ENCODE measurements at places on chromosomes 7 and 10.

DNA sequence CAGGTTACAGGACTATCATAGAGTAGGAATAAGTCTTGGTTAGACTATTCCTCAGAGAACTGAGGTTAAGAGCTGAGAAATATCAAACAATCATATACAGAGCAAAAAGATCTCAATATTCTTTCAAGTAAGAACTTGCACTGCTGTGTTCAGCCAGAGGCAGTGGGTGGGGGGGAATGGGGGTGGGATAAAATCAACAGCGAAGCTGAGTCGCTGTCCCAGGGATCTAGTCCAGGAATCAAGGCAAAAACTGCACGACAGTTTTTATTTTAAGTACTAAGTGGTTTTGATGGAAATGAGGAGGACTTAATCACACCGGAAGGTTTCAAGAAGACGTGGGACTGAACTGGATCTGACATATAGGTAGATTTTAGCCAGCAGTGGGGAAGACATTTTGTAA lies 159.1 kb downstream of the SRPK2 start:
- DNase-seq: no peak

DNA sequence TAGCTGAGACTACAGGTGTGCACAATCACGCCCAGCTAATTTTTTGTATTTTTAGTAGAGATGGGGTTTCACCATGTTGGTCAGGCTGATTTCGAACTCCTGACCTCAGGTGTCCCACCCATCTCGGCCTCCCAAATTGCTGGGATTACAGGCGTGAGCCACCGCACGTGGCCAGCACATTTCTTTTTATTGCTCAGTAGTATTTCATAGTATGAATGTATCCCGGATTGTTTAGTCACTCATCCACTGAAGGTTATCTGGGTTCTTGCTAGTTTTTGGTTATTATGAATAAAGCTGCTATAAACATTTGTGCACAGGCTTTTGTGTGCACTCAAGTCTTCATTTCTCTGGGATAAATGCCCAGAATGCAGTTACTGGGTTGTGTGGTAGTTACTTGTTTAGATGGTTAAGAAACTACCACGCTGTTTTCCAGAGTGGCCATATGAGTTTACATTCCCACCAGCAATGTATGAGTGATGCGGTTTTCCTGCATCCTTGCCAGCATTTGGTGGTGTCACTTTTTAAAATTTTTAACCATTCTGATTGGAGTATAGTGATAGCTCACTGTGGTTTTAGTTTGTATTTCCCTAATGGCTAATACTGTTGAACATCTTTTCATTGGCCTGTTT lies 275.8 kb upstream of the LYZL1 start:
- DNase-seq: no peak

GRCh38 chr7:25889765-25890164 lies 262.2 kb upstream of the NFE2L3 start:
- DNase-seq: no peak

DNA sequence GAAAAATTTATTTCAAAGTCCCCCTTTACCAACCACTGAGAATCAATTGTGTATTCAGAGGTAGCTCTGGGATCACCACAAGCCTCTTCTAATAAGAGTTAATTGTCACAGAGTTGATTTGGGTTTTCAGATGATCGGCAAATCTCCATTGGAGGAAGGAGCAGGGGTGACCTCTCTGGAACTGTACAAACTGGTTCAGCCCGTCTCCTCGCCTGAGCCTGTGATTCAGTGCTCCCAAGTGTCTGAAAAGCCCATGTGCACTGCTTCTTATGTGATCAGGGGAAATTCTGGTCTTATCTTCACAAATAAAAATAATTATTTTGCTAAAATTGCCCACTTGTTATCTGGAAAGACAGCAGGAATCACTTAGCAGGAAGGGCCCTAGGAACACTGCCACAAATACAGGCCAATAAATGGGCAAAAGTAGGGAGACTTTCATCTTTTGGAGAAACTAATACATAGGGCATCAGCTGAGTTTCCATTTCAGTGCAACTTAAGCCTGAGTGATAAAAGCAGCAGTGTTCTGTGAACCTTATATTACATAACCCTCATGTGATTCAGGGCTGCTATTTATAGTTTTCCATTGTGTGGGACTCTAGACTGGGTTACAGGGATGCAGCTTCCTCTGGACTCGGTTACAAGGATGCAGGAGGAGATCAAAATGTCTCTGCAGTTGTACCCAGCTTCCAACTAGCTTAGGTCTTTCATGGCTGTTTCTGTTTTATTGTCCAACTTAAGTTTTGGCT lies 32.3 kb downstream of the CDK1 start:
- no peak for DNase-seq

DNA sequence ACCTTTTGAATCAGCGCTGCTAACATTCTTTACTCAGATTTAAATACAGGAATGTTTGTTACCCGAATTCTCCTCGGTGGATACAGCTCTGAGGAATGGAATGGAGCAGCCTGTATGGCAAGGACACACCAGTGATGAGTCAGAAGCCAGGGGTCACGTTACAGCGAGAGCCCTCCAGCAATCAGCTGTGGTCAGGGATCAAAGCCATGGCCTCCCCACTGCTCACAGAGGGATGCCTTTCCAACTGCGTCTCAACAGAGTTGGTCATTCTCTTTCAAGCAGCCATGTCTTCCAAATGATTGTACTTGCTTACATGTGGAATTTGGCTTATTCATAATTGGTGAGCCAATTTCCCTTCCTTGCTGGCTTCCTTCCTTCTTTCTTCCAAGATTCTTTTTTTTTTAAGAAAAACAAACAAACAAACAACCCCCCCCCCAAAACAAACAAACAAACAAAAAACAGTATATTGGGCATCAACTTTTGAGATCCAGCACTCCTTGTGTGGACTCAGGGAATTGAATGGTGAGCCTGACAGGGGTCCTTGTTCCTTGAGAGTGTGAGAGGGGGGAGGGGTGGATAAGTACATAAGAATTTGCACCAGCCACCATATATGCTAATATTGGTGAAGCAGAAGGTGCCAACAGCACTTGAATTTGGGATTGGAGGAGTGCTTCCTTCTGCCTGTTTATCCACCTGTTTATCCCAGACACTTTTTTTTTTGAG lies 100.2 kb downstream of the ATXN7L1 start:
- no peak for DNase-seq

GRCh38 chr10:46077141-46077554 lies 31.1 kb upstream of the MSMB start:
- no peak for DNase-seq

- no peak for DNase-seq
Measured at GRCh38 chr10:43079856-43080255, 3.0 kb downstream of the RET start.

DNA sequence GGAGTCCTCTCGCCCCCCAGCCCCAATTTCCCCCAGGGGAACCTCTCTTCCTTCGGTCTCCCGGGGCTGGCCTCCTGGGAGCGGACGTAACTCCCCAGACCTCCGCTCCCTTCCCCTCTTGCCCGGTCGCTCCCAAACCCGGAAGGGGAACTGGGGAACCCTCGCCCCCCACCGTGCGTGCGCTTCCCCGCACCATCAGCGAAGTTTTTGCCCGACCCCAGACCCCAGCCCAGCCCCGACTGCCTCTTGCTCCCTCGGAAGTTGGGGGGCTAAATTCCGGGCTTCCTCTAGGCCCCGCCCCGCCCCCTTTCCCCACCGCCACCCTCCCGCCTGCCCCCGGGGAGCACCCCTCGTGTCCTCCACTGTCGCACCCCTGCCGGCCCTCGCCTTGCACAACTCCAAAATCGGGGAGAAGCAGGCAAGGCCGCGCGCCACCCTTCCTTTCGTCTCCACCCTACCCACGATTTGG lies 436 bp downstream of the GNB2 start:
- no peak for DNase-seq

GRCh38 chr7:38318803-38319416 lies 45.5 kb upstream of the TARP start:
- no peak for DNase-seq

GRCh38 chr7:132953468-132953867 lies 128.4 kb downstream of the CHCHD3 start:
- DNase-seq: no peak

GRCh38 chr7:100516135-100516812 lies 22.7 kb upstream of the AGFG2 start:
- peak; percentile 21 for DNase-seq

DNA sequence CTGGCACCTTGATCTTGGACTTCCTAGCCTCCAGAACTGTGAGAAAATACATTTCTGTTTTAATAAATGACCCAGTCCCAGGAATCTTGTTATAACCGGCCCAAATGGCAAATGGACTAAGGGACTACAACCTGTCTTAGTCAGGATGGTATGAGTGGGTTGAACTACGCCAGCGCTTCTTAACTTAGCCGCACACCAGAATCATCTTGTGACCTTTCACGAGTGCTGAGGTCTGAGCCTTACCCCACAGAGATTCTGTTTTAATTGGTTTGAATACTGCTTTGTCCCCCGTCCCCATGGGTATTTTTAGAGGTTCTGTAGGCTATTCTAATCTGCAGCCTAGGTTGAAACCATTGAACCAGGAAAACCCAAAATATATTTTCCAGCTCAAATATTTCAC lies 48.0 kb downstream of the PFKFB3 start:
- DNase-seq: no peak

- DNase-seq: no peak
Measured at GRCh38 chr10:13347043-13347499, 1.0 kb downstream of the SEPHS1 start.

DNA sequence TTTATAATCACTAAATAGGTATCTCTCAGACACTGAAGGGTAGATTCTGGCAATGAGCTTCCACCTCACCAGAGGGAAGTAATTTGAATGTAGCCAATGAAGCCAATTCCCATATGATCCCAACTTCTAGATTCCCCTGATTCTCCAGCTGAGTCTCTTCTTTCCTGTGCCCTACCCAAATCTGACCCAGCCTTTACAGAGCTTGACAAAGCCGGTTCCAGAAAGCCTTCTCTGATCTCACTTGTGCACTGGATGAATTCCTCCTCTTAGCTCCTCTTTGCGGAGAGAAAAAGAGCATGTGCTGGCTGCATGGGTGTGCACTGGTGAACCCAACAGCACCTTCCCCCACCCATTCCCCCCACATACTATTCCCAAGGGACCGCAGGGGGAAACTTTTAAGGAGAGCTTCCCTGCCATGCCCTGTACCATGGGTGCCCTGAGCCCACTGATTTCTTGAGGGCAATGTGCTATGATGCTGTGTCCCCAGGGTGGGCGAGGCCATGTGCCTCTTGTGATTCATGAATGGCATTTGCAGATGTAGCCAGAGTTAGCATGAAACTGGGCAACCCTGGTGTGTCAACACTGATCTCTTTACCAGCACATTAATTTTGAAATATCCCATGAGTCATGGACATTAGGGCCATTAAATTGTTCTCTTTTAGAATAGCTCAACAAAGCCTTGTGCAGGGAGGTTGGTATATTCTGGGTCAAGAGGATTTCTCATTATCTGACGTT lies 50.4 kb upstream of the PLEKHA1 start:
- DNase-seq: no peak

GRCh38 chr7:66921396-66921917 lies 432 bp downstream of the TMEM248 start:
- DNase-seq: no peak

GRCh38 chr10:128476368-128476725 lies 350.1 kb upstream of the MKI67 start:
- DNase-seq: no peak

DNA sequence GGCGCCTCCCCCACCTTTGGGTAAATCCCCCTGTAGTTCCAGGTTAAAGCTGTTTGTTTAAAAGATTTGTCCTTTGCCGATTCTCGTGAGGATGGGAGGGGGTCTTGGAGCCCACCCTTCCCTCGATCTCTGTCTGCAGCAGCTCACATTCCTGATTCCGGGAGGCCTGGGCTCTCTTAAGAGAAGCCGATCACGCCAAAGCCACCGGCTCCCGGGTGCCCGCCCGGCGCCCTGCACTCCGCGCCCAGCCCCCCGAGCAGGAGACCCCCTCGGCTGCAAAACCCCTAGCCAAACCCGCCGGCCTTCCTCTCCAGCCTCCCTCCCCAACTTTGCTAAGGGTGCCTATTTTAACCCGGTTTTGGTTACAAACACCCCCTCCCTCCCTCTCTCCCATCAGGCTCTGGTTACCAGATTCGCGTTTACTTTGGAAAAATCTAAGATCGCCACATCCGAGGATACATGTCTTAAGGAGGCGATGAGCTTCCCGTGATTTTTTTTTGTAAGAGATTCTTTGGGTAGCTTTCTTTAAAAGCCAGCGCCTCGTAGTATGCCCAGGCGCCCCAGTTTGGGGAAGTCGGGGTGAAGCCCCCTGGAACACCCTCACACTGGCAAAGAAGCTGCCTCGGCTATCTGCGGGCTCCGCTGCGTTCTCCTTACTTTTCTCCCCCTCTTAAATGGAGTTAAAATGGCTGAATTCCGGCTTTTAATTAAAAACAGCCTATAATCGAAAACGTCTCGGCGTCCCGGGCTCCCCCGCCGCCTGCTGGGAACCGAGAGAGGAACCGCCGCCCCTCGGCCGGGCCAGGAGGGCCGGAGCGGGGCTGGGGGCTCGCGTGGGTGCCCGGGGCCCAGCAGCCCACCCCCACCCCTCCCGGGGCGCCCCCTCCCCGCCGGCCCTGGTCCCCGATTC lies 983 bp downstream of the TNRC18 start:
- no peak for DNase-seq

DNA sequence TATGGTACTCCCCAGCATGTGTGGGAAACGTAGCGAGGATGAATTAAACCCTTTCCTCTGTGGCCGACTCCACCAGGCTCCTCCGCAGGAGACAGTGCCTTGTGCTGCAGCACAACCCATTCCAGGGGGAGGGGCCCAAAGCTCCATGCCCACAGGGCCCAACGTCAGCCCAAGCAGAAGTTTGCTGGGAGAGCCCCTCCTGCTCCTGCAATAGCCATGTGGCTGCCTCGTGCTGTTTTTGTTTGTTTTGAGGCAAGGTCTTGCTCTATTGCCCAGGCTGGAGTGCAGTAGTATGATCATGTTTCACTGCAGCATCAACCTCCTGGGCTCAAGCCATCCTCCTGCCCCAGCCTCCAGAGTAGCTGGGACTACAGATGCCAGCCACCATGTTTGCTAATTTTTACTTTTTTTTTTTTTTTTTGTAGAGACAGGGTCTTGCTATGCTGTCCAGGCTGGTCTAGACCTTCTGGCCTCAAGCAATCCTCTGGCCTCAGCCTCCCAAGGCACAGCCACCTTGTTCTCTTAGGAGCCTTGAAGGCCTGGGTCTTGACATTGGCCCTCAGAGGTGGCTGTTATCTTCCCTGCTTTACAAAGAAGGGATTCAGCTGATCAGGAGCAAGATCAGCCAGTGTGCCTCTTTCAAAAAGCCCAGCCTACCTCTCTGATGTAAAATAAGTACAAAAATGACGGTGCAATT lies 102.8 kb downstream of the DYNC2I1 start:
- DNase-seq: no peak

DNA sequence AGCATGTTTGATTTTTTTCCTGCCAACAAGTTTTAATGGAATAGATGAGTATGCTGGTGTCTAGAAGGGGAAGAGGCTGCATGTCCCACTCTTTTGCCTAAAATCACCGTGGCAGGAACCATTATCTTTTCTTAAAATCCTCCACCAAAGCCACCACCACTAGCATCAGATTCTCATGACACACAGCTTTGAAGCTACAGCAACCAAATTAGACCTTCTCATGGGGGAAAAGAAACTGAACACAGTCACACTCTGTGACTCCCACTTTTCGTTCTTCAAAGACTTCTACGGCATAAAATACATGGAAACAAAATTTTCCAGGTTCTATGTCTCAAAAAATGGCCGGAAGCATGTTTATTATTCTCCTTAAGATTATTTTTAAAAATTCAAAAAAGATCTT lies 81.8 kb downstream of the SGMS1 start:
- DNase-seq: no peak

Measured in stimulated activated CD8-positive, alpha-beta memory T cell treated with anti-CD3 and anti-CD28 coated beads, Interleukin-2, amount 100 ng/mL, for 1 hour (primary cell).